ENCODE measurements at places on chromosomes 7 and 10. TPM values are rescaled to one million over a fixed set of nuclear protein-coding genes. Genes with fewer than 3 reads are reported as not detected.
A peak's percentile ranks its signal among the peaks of the same experiment; 100 is the strongest.

GRCh38 chr7:112933598-112933997 is 143.4 kb upstream of the TMEM168 start:
- no peak for DNase-seq

GRCh38 chr10:93287775-93288174 is 194.4 kb downstream of the MYOF start:
- no peak for DNase-seq

DNA sequence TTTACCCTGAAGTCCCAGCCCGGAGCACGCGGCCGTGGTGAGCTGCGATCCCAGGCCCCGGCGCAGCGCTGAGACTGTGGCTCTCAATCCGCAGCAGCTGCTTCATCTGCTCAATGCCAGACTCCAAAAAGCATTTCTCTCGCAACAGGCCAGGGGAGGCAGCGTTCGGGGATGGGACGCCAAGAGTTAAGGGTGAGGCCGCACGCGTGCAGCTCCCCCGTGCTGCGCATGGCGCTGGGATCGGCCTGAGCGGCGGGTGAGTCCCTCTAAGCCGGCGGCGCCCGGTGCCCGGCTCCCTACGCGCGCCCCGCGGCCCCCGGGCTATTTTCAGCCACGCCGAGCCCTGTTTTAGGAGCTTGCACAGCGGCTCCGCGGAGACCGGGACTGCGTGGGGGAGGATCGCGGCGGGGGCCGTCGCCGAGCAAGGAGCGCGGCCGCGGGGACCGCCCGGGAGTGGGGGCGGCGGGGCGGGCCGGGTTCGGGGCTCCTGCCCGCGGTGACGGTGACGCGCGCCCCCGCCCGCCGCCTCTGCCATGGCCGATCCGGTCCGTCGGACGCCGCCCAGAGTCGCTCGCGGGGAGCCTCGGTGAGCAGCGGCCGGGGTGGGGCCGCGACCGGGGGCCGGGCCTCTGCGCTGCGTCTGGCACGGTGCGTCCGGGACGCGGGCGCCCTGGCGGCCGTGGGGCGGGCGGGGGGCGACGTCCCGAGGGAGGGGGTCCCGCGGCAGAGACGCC is 29.4 kb upstream of the JAKMIP3 start:
- DNase-seq = peak; percentile 73

- DNase-seq = no peak
These were observed 266.2 kb downstream of the HTR7 start for GRCh38 chr10:90591629-90592028.

DNA sequence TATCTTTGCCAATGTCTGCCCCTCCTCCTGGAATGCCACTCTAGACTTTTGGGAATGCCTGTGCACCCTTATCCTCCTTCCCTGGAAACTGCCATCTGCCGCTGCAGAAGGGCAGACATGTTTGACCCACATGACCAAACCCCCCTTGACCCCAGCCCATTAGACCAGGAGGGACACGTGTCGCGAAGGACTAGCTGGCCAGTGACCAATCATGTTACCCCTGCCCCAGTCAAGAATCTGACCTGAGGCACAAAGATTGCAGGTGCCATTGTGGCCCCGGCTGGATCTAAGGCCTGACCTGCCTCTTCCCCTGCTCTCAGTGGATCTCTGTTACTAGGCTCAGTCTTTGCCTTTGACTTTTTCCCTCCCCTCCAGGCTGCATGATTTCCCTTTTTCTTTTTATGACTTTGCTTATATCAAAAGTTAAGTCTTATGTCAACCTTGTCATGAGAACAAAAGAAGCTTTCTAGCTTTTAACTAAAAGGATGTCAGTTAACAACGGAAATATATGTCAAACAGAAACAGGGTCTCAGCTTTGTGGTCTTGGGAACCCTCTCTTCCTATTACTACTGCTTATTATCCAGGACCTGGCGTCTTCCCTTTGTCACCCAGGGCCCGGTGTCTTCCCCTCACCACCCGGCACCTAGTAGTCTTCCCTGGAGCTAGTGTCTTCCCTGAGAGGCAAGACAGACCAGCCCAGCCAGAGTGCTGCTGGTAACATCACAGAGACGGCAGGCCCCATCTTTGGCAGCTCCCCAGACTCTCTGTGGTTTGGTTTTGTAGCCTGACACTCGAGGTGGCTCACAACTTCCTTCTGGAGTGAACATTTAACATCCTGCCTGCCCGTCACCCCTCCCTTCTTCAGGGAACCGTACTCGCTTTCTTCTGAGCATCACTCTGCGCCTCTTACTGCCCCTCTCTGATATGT is 24.4 kb upstream of the PPIF start:
- peak; percentile 82 for DNase-seq

DNA sequence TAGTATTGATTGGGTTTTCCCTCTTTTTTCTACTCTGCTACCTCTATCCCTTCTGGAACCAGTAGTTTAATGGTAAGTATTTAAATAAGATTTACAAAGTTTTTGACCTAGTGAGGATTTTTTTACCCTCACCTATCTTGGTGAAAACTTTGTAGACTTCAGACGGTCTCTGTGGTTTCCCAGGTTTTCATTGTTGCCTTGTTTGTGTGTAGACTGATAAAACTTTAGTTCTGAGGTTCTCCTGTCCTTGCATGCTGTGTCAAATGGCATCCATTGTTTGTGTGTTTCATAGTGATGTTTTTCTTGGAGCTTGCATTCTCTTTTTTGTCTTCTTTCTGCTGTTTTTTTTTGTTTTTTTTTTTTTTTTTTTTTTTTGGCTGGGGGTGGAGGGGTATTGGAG is 22.6 kb downstream of the ZNRF2 start:
- no peak for DNase-seq

The KEL gene
- 0.79 TPM for total RNA-seq

- no peak for DNase-seq
These were observed 46.6 kb upstream of the PPIF start for GRCh38 chr10:79300711-79301110.

DNA sequence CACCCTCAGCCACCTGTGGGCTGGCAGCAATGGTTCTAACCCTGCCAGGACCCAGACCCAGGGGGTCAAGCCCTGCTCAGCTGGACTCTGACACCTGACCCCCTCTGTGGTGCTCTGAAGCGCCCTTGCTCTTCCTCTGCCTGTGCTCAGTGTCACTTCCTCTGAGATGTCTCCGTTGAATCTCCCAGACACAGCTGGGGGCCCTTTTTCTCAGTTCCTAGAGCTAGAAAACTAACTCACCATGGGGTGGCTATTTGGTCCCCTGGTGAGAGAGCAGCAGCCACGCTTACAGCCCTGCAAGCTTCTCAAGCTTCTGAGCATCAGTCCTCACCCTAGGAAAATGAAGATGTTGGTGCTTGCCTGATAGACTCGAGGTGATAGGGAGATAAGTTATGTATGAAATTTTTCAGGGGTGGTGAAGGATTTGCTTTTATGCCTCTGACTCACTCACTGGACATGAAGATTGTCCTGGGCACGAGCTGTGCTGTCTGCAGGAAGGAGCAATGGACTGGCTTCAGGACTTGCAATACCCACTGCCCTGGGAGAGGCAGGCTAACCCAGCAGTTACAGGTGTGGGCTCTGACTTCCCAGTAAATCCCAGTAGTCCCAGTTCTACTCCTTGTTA is 29.6 kb downstream of the COL13A1 start:
- DNase-seq = no peak

DNA sequence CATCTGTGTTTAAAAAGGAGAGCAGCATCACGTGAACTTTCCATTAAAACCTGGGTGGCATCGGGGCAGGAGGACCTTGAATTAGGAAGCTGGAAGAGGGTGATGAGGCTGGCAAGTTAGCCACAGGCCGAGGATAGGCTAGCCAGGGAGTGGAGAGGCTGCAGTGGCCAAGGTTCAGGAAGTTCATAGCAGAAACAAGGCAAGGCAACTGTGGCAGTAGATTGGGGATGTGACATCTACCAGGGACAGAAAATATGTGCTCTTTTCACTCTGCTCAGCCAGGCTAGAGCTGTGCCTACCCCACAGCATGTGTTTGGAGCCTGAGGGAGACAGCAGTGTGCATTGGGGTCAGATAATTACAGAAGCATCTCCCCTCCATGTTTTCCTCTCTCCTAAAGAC is 2.2 kb upstream of the INPP5F start:
- DNase-seq = no peak

The PNLIPRP1 gene
- not detected for total RNA-seq

DNA sequence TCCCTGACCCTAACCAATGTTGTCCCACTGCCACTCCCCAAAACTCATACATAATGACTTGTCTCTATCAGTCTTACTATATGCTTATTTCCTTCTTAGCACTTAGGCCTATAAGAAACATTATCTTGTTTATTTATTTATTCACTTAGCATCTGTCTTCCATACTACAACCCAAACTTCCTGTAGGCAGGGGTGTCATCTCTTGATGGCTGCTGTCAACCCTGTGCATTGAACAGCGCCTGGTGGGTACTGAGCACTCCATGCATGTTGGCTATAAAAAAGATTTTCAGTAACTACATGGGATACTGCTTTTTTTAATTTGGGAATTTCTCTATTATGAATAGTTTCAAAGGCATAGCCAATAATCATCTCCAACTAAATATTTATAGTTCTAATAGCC is 46.7 kb downstream of the JAZF1 start:
- no peak for DNase-seq

The LBX1 gene
- total RNA-seq = not detected

DNA sequence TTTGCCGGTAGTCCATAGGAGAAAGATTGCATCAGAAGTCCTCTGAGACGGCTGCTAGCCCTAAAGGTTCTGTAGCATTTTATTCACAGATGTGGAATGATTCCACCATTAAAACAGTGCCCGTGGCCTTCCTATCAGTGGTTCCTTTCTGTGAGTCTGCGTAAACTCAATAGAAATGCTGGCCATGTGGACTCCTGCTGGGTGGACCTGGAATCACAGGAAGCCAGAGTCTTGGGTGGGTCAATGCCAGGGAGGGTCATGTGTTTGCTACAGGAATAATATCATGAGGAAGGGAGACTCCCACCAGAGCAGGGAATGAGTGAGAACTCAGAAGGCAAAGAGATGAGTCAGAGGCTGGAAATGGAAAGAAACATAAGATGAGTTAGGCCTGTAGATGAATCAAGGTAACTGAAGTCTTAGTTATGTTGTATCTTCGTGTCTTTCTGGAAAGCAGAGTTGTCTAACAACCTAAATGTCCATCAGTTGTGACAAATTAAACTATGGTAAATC is 410.4 kb upstream of the AUTS2 start:
- no peak for DNase-seq

Measured in chondrocyte (in vitro differentiated cells).